Mesothelial cell of epicardium (in vitro differentiated cells): ENCODE measurements at places on chromosomes 5 and 9. TPM values are rescaled to one million over a fixed set of nuclear protein-coding genes. Genes with fewer than 3 reads are reported as not detected.
A peak's percentile ranks its signal among the peaks of the same experiment; 100 is the strongest.

DNA sequence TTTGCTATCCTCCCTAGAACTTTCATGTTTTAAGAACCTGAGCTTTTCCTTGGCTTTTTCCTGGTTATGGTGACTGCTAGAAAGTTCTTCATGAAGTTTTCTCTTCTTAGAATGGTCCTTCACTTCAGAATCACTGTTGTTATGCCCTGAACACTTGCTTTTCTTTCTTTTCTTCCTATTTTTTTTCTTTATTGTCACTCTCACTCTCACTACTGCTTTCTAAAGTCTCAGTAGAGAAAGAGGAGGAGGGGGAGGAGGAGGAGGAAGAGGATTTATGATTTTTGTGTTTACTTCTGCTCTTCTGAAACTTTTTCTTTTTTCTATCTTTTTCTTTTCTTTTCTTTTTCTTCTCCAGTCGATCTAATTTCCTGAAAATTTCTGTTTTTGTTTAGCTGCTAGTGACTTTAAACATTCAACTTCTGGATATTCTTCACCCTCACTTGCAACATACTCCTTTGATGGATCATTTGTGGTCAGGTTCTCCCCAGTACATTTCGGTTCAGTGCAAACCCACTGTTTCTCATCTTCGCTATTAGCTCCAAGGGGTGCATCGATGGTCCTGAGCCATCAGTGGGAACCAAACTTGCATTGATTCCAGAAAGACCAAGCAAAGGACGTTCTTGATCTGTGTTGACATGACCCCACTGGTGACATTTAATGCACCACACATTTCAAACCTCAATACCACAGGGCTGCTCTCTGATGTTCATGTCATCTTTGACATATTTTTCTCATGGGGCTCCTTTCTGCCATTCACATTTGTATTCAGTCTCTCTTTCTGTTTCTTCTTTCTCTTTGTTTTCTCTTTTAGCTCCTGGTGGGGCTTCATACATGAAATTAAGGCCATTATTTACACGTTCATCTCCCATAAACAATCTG is 81.6 kb upstream of the HAND1 start:
- no peaks in the 10 kb centered on the region for H3K27me3 ChIP-seq
- no peaks in the 10 kb centered on the region for H3K36me3 ChIP-seq

- H3K27ac ChIP-seq: peak overlapping the region; percentile 89
- peaks cover 2% of the 10 kb centered on the region for H3K36me3 ChIP-seq
- peaks cover 10% of the 10 kb centered on the region for H3K4me1 ChIP-seq
- DNase-seq: no peak
Measured at GRCh38 chr5:172806897-172807672, 27.0 kb upstream of the ERGIC1 start.

DNA sequence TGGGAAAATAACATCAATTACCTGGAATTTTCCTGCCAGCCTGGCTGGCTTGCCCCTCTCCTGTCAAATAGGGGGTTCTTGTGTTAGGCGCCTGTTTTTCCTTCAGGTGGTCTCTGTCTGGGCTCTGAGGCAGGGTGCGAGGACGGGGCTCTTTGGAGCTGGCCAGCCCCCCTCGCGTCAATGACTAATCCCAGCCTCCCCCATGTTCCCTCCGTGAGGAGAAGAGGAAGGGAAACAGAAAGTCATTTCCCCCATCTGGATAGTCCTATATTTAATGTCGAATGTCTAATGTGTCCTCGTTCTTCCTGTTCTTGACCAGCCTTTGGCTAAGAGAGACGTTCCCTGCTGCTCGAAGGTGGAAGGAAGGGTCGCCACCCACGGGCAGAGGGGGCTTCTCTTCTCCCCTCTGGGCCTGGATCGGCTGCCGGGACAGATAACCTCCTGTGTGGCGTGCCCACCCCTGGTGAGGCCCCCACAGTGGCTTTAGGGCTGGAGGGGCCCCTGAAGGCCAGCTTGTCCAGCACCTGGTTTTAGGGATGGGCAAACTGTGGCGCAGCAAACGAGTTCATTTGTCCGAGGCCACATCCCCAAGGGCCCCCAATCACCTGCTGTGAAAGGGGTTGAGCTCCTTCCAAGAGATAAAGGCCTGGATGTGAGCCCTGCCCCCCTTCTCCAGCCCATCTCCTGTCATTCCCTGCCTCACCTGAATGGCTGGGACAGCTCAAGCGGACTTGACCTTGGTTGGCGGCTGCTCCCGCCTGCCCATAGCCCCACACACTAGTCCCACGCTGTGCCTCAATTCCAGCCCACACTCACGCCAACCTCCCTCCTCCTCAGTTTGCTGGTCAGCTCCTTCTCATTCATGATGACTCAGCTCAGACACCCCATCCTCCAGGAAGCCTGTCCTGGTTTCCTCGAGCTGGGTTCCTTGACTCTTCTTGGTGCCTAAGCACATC is 35.9 kb upstream of the UNC5A start:
- H3K27ac ChIP-seq: no peak overlapping the region
- H3K27me3 ChIP-seq: peaks cover 79% of the 10 kb centered on the region
- H3K36me3 ChIP-seq: no peaks in the 10 kb centered on the region
- H3K4me3 ChIP-seq: no peak overlapping the region
- no peaks in the 10 kb centered on the region for H3K4me1 ChIP-seq

GRCh38 chr5:78537821-78538220 is 110.8 kb downstream of the LHFPL2 start:
- H3K27ac ChIP-seq: no peak overlapping the region
- H3K27me3 ChIP-seq: no peaks in the 10 kb centered on the region
- H3K36me3 ChIP-seq: no peaks in the 10 kb centered on the region
- no peak overlapping the region for H3K4me3 ChIP-seq

DNA sequence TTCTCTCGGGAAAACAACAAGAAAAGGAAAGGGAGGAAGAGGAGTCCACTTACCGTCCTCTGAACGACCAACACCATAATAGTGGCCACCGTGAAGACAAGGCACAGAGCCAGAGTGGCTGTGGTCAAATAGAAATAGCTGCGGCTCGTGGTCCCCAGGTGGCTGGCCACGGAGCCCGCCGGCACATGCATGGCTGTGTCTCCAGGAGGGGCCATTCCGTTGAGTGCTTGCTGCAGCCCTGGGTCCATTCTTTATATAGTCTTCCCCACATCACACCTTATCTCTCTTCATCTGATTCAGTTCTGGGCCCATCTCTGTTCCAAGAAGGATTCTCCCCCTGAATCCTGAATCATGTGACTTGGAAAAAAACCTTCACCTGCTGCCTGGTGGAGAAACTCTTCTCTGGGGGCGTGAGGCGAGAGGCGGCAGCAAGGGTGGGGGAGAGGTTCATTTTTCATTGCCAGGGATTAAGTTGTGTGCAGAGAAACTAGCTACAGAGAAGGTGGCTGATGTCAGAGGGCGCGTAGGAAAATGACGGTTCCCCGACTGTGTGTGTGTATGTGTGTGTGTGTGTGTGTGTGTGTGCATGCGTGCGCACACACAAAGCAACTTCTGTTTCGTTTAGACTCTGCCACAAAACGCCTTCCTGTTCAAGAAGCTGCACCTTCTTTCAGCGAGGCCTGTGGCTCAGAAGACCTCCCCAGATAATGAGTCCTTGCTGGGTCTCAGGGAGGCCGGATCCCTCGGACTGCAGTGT is at the start of gene TNFSF8:
Gene TNFSF8 (minus strand): TSS at position 536 of the 757 bp plus-strand sequence. CDS start 288 bp downstream, at position 248.
- no peak for DNase-seq
- no peaks in the 10 kb centered on the region for H3K27me3 ChIP-seq
- H3K27ac ChIP-seq: no peak within 1 kb of the TSS

DNA sequence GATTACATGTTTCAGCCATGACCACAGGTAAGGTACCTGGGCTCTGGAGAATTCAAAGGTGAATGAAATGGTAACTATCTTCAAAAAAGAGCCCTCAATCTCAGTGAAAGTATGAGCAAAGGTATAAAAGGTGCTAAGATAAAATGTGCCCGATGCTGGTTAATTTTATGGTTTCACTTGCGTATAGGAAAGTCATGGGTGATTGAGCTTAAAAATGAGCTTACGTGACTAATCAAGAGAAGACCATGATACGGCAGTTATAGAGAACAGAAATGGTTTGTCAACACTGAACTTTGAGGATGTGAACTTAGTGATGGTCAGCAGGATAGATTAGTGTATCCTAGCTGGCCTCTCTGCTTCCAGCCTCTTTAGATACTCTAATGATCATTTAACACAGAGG is 320.1 kb downstream of the DEPDC1B start:
- H3K27me3 ChIP-seq: no peaks in the 10 kb centered on the region
- no peaks in the 10 kb centered on the region for H3K36me3 ChIP-seq
- no peak for DNase-seq
- H3K27ac ChIP-seq: no peak overlapping the region
- H3K4me1 ChIP-seq: peaks cover 25% of the 10 kb centered on the region

DNA sequence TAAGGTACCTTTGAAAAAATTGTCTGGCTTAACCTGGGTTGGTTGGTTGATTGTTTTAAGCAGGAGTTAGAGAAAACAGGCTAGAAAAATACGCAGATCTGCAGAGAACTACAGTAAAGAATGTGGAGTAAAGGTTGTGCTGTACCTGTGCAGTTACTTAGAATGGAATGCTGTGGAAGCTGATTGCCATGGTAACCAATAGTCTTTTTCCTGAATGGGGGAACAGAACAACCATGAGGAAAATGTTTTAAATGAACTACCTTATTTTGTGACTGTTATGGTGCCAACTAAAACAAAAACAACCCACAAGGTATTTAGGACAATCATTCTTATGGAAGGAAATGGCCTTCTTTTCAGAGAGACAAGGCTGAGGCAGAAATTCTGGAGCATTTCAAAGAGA is 4.8 kb upstream of the HOMER1 start:
- DNase-seq: no peak
- H3K27me3 ChIP-seq: no peaks in the 10 kb centered on the region
- H3K27ac ChIP-seq: peak overlapping the region; percentile 91
- no peak overlapping the region for H3K4me3 ChIP-seq
- H3K4me1 ChIP-seq: peaks cover 29% of the 10 kb centered on the region

- no peaks in the 10 kb centered on the region for H3K27me3 ChIP-seq
- H3K4me1 ChIP-seq: peaks cover 8% of the 10 kb centered on the region
- peak overlapping the region; percentile 39 for H3K27ac ChIP-seq
- no peaks in the 10 kb centered on the region for H3K36me3 ChIP-seq
Measured at GRCh38 chr5:22306011-22306410, 547.1 kb downstream of the CDH12 start.

- DNase-seq: no peak
- H3K4me3 ChIP-seq: no peak overlapping the region
- H3K27me3 ChIP-seq: no peaks in the 10 kb centered on the region
- peaks cover 18% of the 10 kb centered on the region for H3K4me1 ChIP-seq
Measured at GRCh38 chr9:16358751-16359150, 511.7 kb downstream of the BNC2 start.

DNA sequence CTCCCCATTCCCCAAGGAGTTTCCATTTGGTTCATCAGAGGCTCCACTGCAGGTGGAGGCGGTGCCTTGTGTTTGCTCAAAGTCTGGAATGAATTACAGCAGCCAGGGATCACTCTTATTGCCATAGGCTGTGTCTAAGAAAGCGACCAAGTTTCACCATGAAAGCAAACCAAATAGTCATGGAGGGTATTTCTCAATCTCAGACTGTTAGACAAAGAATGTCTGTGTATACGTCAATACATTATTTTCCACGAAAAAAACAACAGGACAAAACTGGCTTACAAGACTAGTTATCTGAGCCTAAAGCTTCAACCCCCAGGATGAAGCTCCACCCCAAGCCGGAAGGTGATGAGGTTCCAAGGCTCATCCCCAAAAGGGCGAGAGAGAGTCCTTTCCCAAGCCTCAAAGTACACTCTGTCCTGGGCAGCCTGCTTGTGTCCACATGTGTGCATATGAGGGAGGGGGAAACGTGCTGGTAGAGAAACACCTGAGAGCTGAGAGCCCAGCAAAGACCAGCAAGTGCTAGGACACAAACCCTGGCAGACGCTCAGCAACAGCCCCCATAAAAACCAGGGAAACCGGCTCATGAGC is 4.3 kb downstream of the B4GALT1 start:
- no peaks in the 10 kb centered on the region for H3K36me3 ChIP-seq
- H3K4me3 ChIP-seq: peak overlapping the region; percentile 40
- no peaks in the 10 kb centered on the region for H3K27me3 ChIP-seq
- peaks cover 87% of the 10 kb centered on the region for H3K4me1 ChIP-seq
- no peak for DNase-seq

DNA sequence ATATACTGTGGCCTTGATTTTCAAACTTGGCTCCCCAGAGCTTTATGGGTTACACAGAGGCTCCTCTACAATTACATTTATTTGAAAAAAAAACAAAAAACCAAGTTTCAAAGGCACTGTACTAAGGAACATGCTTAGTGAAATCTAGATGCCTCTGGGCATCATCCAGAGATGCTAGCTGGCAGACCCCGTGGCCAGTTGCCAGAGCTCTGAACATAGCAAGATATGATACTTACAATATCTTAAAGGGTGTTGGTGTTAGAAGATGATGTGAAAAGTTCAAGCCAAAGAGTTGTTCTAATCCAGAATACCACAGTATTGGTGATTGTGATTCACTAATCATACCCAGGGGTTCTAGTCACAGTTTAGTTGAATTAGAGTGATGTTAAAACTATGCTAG is 87.8 kb downstream of the JAK2 start:
- no peak for DNase-seq
- no peak overlapping the region for H3K27ac ChIP-seq
- no peaks in the 10 kb centered on the region for H3K4me1 ChIP-seq
- H3K27me3 ChIP-seq: no peaks in the 10 kb centered on the region
- no peak overlapping the region for H3K4me3 ChIP-seq

DNA sequence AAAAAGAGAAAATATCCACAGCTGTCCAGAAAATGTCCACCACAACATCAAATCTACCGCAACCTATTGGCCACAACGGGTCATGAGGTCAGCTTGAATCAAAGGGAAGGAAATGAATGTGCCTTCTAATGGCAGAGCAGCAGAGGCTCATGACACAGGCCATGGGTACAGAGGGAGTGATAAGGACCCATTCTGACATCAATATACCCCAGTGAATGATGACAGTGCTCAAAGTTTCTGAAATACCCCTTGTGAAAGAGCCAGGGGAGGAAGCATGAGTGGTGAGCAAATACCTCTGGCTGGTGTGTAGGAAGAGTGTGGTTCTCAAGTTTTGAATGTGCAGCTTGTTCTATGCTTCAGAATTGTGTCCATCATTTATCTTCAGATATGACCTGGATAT is 348.2 kb downstream of the IRX1 start:
- no peak overlapping the region for H3K4me3 ChIP-seq
- H3K36me3 ChIP-seq: no peaks in the 10 kb centered on the region
- no peak overlapping the region for H3K27ac ChIP-seq

The SLC34A3 gene
- total RNA-seq: 0.23 to 0.27 TPM in 2 of 3 replicates, not detected in the other

The PRELID1 gene
- 80.5 to 89.8 TPM (median 81.2 TPM) in 3 replicates for total RNA-seq

The SIT1 gene
- total RNA-seq: not detected in 3 replicates

The GKAP1 gene
- 7.6 to 9.6 TPM (median 8.6 TPM) in 3 replicates for total RNA-seq

The CDH18 gene
- 2.1 to 3.7 TPM (median 2.8 TPM) in 3 replicates for total RNA-seq

The ANKRD20A1 gene
- 2.6 to 6.8 TPM (median 6.5 TPM) in 3 replicates for total RNA-seq

The DND1 gene
- 3.3 to 3.9 TPM (median 3.5 TPM) in 3 replicates for total RNA-seq

The SGCD gene
- total RNA-seq: 4.9 to 5.5 TPM (median 5.3 TPM) in 3 replicates

The OR13C2 gene
- not detected in 3 replicates for total RNA-seq
